ENCODE measurements at places on chromosomes 13 and 19.
A peak's percentile ranks its signal among the peaks of the same experiment; 100 is the strongest.

- no peak for DNase-seq
Measured at GRCh38 chr13:94311893-94312292, 167.6 kb downstream of the DCT start.

DNA sequence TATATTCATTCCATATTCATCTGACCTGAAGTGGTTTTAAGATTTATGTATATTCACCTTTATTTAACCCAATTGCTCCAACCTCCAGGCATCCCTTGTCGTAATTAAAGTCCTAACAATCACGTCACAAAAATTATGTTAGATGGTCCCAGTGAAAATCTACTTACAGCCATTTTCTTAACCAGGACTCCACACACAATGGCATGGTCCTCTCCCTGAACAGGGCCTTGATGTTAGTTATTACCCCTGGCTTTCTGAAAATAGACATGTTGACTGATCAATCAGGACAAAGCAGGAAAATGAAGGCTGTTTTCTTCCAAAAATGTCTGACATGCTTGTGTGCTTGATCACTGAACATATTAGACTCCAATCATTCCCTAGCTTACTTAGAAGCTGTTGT, 542.7 kb upstream of the SLITRK5 start:
- DNase-seq = no peak

- DNase-seq = no peak
Measured at GRCh38 chr13:98285317-98285716, 108.2 kb upstream of the RNF113B start.

DNA sequence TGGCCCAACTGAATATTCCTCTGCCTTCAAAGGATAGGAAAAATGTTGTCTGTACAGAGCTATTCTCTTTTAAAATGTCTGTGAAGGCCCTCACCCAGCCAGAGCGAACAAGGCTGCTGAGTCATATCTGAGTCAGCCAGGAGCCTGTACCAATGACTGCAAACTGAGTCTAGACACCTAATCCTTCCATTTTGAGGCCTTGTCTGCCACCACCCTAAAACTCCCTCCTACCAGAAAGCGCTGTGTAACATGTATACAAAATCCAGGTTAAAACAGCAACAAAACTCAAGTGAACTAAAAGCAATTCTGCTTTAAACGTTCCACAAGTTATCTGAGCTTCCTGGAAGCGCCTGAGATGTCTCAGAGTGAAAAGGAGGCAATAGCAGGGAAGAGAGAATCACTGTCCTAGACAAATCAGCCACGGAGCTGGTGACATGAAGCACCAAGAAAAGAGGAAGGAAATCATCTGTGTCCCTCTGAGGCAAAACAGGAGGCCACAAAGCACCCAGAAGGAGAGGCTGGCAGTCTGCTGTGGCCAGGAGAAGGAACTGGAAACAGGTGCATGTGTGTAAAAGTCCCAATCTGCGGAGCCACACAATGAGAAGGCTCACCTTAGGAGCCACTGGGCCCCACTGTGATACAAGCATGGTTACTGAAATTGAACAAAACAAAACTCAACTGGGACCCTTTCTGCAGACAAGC, 10.2 kb downstream of the DHRS12 start:
- peak; percentile 42 for DNase-seq

GRCh38 chr13:21123956-21124355, 52.4 kb downstream of the SKA3 start:
- DNase-seq = no peak

GRCh38 chr19:42281146-42281826, 12.2 kb downstream of the CIC start:
- DNase-seq = no peak

- no peak for DNase-seq
Measured at GRCh38 chr13:110554227-110554836, 7.2 kb downstream of the RAB20 start.

GRCh38 chr19:17540174-17540573, 15.3 kb upstream of the COLGALT1 start:
- DNase-seq = no peak

DNA sequence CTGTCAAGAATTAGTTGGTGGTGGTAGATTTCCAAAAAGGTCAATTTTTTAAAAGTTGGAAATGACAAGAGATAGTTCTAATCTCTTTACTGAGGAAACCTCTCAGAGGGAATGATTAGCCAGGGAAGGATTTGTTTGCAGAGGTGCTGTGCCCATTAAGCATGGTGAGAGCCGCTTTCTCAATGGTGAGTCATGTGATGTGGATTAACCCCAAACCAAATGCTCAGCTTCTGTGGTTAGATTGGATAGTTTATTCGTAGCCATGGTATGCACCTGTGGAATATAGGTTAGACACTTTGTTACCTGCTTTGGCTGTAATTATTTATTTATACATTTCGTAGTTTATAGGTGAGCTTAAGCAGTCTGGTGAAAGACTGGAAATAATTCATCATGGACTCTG, 7.1 kb downstream of the HNRNPM start:
- peak; percentile 47 for DNase-seq

- DNase-seq = no peak
Measured at GRCh38 chr19:13684021-13684420, 80.3 kb upstream of the MRI1 start.

- DNase-seq = no peak
Measured at GRCh38 chr13:94256721-94257120, 222.8 kb downstream of the DCT start.

GRCh38 chr13:49459580-49459979, 15.5 kb downstream of the SETDB2 start:
- no peak for DNase-seq
